ENCODE measurements at places on chromosomes 1 and 21.

DNA sequence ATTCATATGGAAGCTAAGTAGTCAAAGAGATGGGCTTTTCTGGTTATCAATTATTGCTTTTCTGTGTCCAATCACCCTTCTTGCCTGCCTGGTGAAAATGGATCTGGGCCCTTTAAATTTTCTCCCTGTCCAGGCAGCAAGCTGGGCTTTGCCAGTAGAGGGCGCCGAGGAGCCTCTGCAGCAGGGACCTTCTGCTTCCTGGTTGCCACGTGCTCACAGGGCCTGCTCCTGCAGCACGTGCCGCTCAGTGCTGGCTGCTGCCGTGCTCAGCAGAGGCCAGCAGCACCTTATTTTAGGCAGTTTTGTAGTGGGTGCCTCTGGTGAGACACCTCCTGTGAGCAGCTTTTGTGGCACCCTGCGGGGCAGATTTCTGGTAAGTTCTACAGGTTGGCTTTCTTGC, 4.0 kb downstream of the ACTL8 start:
- DNase-seq = no peak

DNA sequence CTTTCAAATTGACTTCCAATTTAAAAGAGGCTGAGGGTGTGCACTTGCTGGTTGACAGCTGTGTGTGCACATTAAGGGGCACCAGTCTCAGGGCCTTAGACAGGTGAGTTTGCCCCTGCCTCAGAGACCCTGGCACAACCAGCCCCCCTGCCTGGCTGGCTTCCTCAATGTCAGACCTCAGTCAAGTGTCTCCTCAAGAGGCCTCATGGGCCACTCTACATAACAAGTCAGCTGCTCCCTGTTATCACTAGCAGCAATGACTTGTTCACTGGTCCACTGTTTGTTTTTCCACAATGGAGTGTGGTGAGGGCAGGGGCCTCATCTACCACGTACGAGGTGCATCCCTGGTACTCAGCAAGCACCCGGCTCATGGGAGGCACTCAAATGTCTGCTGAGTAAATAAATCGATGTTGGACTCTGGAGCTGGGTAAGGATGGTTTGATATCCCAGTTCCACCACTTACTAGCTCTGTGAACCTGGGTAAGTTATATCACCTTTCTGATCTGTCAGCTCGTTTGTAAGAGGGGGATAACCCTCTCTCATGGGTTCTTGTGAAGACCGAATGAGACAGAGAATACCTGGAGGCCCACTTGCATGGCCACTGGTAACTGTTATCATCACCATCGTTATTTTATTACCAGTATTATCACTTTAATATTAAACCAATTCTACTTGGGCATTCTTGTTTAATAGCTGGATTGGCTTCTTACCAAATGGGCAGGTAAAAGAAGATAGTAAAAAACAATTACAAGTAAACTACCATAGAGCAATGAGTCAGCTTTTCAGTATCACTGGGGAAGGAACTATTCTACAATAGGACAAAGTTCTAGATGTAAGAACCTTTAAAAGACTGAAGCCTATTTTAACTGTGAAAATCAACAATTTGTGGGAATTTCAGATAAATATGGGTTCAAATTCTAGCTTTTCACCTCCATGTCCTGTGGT, 64.6 kb downstream of the SLC66A1 start:
- no peak for DNase-seq

GRCh38 chr1:35129080-35129479, 49.9 kb downstream of the ZMYM1 start:
- DNase-seq = no peak

DNA sequence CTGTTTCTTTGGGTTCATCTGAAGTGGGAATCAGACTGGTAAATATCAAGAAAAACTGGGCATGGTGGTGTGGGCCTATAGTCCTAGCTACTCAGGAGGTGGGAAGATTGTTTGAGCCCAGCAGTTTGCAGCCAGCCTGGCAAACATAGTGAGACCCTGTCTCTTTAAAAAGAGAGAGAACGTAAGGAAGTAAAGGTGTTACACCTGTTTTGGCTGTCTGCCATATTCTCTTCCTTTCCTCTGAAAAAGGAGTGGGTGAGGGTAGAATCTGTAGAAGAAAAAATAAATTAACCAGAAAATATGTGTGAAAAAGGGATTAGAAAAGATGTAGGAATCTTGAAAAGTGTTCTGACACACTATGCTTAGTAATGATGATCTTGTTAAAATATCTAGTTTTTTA, 20.0 kb downstream of the AHCYL1 start:
- DNase-seq = no peak

DNA sequence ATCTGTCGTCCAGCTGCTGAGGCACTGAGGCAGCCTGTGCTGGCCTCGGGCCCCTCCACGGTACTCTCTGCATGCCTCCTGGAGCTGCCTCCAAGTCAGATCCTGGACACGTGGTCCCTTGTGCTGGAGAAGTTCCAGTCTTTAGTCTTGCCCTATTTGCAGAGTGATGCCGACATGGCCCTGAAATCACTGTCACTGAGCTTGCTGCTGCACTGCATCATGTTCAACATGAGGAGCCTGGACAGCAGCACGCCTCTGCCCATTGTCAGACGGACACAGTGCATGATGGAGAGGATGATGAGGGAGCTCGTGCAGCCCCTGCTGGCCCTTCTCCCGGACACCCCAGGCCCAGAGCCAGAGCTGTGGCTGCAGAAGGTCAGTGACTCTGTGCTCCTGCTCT, 10.0 kb downstream of the URB2 start:
- DNase-seq = no peak

GRCh38 chr1:16111771-16112595, 38.5 kb upstream of the FAM131C start:
- DNase-seq = no peak

DNA sequence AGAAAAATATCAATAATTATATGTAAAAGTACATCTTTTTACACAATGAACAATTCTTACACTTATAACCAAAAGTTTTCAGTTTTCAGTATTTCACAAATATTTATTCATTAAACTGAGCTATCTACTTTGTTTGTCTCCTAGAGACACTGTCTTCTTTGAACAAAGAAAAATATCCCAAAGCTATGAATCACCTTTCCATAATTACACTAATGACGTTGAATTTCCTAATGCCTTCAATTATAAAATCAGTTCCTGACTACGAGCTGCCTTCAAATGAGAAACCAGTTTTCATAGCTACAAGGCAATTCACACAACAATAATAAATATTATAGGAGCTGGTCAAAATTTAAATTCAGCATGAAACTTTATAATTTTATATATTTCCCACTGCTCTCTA, 201.8 kb upstream of the BRINP3 start:
- no peak for DNase-seq

DNA sequence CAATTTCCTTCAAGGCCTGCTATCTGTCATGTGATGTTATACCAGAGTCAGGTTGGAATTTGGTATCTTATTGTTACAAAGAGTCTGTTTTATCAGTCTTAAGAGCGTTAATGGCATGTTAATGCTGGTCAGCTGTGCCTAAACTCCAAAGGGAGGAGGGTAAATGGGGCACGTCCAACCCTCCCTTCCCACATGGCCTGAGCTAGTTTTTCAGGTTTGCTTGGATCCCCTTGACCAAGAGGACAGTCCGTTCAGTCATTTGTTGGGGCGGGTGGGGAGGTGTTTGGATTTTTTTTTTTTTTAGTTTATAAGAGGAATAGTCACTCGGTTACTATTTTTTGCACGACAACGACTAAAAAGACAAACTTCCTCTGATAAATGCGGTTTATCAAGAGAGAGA, 63.8 kb upstream of the LYST start:
- no peak for DNase-seq

GRCh38 chr1:209187589-209187988, 395.9 kb upstream of the CAMK1G start:
- DNase-seq = no peak

DNA sequence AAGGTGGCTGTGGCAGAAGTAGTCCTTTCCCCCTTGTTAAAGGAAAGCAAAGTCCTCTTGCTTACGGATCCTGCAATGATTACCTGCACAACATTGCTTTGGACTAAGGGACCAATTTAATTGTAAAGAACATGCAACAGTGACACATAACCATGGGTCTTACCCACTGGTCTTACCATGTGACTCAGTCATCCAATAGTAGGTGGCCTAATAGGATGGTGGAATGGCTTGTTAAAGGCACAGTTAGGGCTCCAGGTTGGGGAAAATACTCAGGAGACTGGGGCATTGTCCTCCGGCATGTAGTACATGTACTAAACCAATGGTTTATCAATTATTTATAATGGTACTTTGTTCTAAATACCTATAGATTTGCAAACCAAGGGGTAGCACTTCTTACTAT, 2.1 kb upstream of the YIPF1 start:
- DNase-seq = no peak

GRCh38 chr1:166836733-166837132, 2.5 kb upstream of the POGK start:
- no peak for DNase-seq

DNA sequence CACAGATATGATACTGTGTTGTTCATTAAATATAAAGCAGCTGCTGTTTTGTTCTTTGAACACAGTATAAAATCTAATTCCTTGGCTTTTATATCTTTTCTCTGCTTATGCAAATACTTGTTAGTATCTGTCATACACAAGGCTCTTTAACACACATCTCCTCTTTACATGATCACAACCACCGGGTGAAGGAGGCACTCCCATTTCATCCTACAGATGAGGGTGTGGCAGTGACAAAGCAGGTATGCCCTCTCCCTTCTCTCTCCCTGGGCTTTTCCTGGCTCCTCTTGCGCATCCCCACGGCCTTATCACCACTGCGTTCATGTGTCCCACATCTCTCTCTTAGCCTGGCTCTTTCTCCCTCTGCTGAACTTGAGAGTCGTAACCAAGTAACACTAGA, 38.2 kb downstream of the JUN start:
- DNase-seq = no peak

GRCh38 chr1:110780600-110781484, 92.1 kb upstream of the CD53 start:
- DNase-seq = peak; percentile 46

GRCh38 chr1:228792601-228793000, 57.3 kb downstream of the RHOU start:
- DNase-seq = no peak

GRCh38 chr1:246066573-246066972, 440.5 kb downstream of the SMYD3 start:
- DNase-seq = no peak

Measured in stimulated activated CD4-positive, alpha-beta T cell treated with anti-CD3 and anti-CD28 coated beads, TNF-alpha, amount 100 ng/mL, for 4 hours (primary cell).